Left kidney (tissue), 8 donors: ENCODE measurements at places on chromosomes 16 and 17. TPM values are rescaled to one million over a fixed set of nuclear protein-coding genes. Genes with fewer than 3 reads are reported as not detected.

- DNase-seq, result no peak
Measured at GRCh38 chr17:29197516-29198272, 17.5 kb upstream of the MYO18A start.

DNA sequence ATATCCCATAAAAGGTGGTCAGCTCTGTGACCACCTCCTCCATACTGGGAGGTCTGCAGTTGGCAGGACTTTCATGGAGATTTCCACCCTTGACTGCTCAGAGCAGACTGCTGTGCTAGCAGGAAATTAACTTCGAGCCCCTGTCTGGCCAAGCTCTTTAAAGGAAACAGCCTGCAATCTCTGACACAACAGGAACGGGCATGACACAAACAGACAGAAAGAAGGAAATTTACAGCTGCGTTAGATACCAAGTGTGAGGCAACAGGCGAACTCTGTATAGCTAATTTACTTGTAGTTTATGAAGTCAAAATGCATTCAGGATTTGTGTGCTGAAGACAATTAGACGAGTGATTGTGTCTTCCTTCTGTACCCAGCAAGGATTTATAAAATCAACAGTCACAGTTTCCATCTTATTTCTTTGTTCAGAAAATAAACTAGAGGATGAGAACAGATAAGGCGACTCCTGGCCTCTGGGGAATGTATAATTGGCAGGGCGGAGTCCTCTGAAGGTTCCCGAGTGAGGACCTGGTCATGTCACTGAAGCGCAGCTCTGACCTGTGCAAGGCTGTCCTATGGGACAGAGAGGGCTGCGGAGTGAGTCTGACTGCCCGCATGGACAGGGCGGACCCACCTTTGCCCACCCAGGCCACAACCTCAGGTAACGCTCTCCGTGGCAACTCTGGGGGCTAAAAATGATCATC, 16.1 kb downstream of the WIPI1 start:
- DNase-seq, result no peak

DNA sequence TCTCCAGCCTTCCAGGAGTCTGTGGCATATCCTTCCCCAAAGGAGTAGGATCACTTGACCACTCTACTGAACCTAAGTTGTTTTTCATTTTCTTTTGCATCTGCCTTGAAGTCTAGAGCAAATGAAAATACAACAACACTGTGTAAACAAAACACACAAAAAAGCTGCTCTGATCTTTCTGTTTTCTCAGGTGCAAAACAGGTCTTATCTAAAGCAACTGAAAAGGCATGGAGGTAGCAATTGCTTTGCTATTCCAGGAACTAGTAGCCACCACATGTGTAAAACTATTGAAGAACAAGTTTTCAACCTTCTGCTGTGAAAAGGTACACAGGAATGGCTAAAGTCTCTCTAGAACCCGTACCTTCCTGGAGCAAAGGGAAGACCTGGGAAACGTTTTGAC, 127.1 kb downstream of the PITPNC1 start:
- DNase-seq, result no peak

- no peak for DNase-seq
Measured at GRCh38 chr16:8493972-8494371, 96.3 kb downstream of the TMEM114 start.

DNA sequence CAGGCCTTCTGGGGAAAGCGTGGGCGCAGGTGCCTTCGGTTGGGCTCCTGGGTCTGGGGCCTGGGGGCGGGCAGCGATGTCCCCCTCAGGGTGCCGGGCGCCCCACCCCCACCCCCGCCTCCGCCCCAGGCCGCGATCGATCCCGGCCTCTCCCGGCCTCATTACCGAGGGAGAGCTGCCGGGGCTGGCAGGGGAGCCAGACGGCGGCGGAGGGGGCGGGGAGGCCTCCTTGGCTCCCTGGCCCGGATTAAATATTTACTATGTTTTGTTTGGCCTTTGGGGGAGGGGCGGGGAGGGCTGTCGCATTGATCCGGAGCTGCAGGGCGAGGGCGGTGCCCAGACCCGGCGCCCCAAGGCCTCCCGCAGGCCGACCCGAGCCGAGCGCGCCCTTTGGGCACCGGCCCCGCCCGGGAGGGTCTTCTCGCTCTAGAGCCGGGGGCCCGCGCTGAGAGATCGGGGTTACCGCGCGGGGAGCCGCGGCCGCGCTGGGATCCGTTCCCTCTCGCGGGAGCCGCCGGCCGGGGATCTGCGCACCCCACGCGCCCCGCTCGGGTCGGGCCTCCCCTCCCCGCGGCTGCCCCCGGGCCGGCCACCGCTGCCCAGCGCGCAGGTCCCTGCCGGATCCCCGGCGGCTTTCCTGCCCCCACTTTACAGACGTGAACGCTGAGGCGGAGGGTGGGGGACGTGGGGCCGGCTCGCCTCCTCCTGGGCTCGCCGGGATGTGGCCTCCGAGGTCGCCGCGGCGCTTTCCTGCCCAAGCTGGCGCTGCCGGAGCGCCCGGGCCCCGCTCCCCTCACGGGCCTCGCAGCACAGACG, 27.0 kb downstream of the RTN4RL1 start:
- DNase-seq, result no peak

- no peak for DNase-seq
Measured at GRCh38 chr16:69839240-69839688, 77.1 kb downstream of the WWP2 start.

- DNase-seq, result peak; percentile 44
Measured at GRCh38 chr16:8026450-8026849, 563.9 kb downstream of the TMEM114 start.

GRCh38 chr17:81840826-81841778, 6.3 kb upstream of the PPP1R27 start:
- DNase-seq, result no peak

DNA sequence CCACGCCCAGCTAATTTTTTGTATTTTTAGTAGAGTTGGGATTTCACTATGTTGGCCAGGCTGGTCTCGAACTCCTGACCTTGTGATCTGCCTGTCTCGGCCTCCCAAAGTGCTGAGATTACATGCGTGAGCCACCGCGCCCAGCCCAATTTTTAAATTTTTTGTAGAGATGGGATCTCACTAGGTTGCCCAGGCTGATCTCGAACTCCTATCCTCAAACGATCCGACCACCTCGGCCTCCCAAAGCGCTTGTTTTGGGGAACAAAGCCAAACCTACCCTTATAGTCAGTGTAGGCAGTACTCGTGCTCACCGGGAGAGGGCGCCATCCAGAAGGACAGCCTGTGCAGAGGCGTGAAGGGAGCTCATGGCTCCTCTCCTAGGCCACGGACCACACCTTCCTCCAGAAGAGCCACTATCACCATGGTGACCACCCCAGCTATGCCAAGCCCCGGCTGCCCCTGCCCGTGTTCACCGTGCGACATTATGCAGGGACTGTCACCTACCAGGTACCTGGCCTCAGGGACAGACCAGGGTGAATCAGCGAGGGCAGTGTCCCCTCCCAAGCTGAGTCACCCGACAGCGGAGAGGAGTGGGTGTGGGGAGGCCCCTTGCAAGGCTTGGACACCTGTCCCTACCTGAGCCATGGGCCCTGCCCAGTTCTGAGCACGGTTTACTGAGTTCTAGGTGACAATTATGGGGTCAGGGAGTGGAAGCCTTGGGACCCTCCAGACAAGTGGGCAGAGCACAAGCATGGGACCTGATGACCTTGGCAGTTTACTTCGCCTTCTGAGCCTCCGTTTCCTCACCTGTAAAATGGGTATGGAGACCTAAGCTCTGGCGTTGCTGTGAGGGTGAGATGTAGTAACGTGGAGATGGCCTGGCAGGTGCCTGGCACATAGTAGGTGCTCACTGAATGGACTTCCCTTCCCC, 13.7 kb downstream of the MYO15B start:
- no peak for DNase-seq

DNA sequence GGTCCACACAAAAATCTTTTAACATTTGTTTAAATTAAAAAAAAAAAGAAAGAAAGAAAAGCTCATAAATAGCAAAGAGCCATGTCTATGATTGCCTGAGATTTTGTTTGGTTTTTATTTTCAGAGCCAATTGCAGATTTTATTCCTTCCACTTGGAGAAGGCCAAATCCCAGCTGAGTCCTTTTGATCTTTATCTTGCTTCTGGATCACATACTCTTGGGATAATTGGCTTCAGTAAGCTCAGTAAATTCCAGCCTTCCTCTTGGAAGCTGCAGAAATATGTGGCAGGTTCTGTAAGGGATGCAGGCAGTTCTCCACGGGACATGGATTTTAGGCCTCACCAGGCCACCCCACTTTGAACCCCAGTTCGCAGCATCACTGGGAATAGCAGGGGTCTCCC, 63.3 kb upstream of the TMC5 start:
- no peak for DNase-seq

- no peak for DNase-seq
Measured at GRCh38 chr16:13935408-13935807, 15.5 kb downstream of the ERCC4 start.

DNA sequence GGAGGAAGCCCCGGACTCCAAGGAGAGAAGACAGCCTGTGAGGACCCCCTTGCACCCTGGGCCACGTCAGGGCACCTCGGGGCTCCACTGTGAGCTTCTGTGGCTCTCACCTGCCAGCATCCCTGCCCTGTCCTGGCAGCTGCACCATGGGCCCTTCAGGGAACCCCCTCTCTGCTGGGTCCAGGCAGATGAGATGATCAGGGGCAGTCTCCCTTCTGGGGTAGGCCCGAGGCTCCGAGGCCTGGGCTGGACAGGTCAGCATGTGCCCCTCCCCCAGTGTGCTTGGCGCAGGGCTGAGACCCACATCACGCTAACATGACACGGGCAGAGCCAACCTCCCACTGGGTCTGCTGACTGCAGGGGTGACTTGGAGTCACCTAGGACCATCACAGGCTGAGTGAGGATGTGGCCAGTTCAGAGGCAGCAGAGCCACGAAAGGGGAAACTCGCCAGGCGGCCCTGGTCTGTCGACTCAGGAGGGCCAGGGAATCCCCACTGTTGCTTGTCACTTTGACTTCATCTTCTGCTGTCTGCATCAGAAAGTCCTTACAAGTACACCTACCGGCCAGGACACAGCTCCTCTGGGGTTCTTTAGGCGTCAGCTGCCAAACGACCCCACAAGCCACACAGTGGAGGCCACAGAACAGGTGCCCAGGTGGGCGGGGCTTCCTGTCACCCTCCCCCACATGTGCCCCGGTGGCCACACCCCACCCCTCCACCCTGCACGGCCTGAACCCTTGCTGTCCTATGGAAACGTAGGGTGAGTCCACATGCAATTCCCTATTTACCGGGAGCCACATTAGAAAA, 2.2 kb downstream of the GALNS start:
- DNase-seq, result no peak

DNA sequence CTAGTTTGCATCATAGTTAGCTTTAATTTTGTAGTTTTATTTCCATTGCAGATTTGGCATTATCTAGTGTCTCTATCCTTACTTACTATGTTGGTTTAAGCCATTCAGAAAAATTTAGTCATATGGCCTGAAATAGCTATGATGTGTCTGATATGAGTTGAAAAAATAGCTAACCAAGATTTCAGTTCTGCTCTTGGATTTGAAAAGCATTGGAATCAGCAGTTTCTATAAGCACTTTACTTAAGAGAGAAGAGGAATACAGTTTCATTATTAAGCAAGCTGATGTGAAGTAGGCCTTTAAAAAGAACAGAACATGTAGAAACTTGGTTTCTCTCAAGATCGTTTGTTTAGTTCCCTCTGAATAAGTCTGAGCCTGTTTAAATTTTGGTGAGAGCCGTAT, 25.9 kb downstream of the LPCAT2 start:
- no peak for DNase-seq

GRCh38 chr17:7232114-7232513, 2.2 kb downstream of the DVL2 start:
- DNase-seq, result no peak

DNA sequence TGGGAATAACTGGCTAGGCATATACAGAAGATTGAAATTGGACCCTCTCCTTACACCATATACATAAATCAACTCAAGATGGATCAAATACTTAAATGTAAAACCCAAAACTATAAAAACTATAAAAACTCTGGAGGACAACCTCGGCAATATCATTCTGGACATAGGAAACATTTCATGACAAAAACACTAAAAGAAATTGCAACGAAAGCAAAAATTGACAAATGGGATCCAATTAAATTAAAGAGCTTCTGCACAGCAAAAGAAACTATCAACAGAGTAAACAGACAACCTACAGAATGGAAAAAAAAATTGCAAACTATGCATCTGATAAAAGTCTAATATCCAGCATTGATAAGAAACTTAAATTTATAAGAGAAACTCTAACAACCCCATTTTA, 503.7 kb upstream of the C16orf82 start:
- DNase-seq, result no peak

DNA sequence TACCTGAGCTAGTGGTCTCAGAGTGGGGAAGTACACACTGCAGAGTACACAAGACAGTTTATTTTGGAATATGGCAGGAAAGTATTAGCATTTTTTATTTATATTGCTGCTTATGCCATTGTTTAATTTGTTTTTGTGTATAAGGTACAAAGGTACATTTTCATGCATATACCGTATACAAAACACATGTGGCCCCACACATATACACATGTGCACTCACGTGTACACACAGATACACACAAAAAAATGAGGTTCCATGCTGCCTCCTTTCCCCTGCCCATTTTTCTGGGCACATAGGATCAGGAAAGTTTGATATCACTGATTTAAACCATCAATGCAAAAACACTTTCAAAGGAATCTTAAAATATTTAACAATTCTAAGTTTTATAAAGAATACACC, 12.9 kb downstream of the IGSF6 start:
- no peak for DNase-seq

GRCh38 chr17:35968520-35969054, 12.7 kb downstream of the CCL16 start:
- DNase-seq, result no peak

DNA sequence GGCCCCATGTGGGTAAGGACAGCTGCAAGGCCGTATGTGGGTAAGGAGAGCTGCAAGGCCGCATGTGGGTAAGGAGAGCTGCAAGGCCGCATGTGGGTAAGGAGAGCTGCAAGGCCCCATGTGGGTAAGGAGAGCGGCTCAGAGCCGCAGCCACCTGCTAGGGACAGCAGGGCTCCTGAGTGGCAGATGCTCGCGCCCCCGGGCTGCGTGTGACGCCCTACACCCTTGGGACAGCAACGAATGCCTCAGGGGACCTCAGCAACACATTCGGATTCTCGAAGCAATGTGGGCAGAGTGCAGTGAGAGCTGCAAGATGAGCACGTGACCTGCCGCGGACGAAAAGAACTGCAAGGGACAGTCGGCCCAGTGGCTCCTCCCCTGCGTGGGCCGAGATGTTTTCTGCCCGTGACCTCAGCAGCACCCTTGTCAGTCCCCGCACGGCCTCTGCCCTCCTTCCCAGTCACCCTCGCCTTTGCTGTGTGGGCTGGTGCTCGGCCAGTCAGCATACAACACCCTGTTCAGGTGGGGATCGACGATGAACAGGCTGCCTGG, 9.6 kb upstream of the SLC38A8 start:
- DNase-seq, result no peak

GRCh38 chr16:19044769-19045168, 22.6 kb upstream of the COQ7 start:
- DNase-seq, result no peak

GRCh38 chr17:57636274-57636673, 108.8 kb downstream of the CCDC182 start:
- no peak for DNase-seq

GRCh38 chr17:79002291-79002690, 7.3 kb downstream of the CANT1 start:
- no peak for DNase-seq

NDUFB10 gene
- polyA plus RNA-seq, result 116 TPM

RDM1 gene
- 3.1 TPM for polyA plus RNA-seq

KRTAP3-2 gene
- polyA plus RNA-seq, result not detected

CCL7 gene
- not detected for polyA plus RNA-seq

CNGB1 gene
- polyA plus RNA-seq, result 0.02 TPM

HSPB9 gene
- 0.17 TPM for polyA plus RNA-seq

OR1F1 gene
- polyA plus RNA-seq, result not detected
